ENCODE measurements at places on chromosomes 4 and X.

GRCh38 chrX:154806837-154807501, 1.7 kb upstream of the MPP1 start:
- no peak for DNase-seq

DNA sequence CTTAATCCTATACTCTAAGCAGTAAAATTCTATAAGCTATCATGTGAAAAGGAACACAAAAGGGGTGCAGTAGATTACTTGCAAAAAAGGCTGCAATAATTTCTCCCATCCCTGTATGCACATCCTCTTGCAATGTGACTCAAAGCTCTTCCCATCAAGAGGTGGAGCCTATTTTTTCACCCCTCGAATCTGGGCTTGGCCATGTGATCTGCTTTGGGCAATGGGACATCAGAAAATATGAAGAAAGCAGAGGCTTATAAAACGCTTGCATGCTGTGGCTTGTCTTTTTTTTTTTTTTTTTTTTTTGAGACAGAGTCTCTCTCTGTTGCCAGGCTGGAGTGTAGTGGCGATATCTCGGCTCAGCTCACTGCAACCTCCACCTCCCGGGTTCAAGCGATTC, 33.0 kb downstream of the GEMIN8 start:
- DNase-seq = no peak

DNA sequence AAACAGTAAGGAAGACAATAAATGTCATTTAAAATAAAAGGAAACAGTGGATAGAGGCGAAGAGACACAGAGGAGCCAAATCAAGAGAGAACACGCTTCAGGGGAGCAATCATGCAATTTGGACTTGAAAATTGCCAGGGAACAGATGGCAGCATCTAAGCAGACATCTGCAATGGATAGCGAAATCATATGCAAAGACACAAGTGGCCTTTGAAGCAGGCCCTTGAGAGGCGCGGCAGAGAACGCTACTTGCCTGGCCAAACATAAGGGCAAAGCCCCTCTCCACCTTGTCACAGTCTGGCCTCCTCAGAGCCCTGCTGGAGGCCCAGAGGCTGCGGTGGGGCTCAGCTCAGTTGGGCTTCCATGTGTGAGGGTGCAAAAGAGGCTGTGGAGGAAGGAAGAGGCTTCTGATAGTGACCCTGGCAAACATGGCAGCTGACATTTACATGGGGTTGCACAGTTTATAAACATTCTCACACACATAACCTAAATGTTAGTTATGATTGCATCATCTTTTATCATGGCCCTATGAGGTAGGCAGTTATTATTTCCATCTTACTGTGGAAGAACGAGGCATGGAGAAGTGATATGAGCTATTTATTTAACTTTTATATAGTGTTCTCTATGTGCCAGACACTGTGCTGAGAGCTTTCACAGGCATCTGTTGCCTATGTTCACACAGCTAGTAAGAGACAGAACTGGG, 18.3 kb downstream of the ADGRG4 start:
- DNase-seq = no peak

DNA sequence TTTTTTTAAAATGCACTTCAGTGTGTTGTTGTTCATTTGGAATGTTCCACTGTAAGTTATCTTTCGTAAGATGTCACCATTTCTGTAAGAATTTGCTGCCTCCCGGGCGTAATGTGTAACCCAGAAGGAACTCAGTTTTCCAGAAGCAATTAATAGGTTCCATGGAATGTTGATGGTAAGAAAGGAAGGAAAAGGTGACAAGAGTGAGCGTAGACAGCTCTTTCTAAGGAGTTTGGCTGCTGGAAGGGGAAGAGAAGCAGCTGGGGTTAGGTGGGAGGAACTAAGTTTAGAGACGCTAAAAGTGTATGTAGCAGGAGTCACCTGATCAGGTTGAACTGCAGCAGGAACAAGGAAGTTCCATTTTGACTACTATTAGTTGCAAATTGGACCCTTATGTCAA, 35.9 kb downstream of the PNMA5 start:
- DNase-seq = no peak

- no peak for DNase-seq
Observed at GRCh38 chrX:152821145-152821765, 9.3 kb downstream of the CETN2 start.

DNA sequence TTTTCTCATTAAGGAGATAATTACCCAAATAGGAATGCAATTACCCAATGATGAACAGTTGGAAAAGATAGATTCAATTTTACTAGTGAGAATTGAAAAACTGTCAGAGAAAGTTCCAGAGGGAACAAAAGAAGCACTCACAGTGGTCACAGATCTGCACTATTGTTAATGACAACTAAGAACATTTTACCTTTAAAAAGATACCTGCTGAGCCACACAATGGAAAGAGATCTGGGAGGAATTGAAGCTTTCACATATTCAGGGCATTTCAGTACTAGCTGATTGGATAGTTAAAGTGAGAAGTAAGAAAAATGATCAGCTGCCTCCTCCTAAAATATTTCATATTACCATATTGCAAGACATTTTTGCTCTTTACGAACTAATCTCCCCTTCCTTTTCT, 1822.2 kb downstream of the STIM2 start:
- no peak for DNase-seq

DNA sequence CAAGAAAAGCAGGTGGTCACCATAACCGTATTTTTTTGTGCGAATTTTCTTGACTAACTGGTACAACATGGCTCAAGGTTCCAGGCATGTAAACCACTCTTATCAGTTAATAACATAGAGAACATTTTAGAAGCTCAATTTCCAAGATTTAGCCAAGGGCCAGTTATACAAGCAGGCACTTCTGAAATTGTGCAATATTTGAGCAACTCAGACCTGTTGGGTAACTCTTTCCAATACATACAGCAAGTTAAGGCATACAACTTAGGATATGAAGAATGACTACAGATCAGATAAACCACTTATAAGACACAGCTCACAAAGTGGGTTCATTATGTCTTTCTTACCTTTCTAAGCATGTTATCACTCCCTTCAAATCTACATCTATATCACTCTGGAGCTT, 43.9 kb downstream of the ZNF280C start:
- DNase-seq = no peak

Measured in kidney epithelial cell (primary cell).